ENCODE measurements at places on chromosomes 12 and 14. TPM values are rescaled to one million over a fixed set of nuclear protein-coding genes. Genes with fewer than 3 reads are reported as not detected.

Gene TGFB3
- 3.1 TPM for total RNA-seq

Gene IAPP
- not detected for total RNA-seq

Gene FGF23
- not detected for total RNA-seq

Gene SMCO2
- total RNA-seq, result not detected

Gene MYF6
- total RNA-seq, result not detected

Gene EID3
- 0.51 TPM for total RNA-seq

Gene KRT81
- total RNA-seq, result not detected

Gene RESF1
- 6.2 TPM for total RNA-seq

Gene TPPP2
- not detected for total RNA-seq

Gene RNFT2
- total RNA-seq, result 7.8 TPM

Gene NFKBIA
- total RNA-seq, result 101 TPM

Gene CCDC88C
- 14.0 TPM for total RNA-seq

Gene ST8SIA1
- not detected for total RNA-seq

Gene EEF1AKMT3
- total RNA-seq, result 7.0 TPM

Gene PPP2R3C
- total RNA-seq, result 24.2 TPM

Gene PYM1
- total RNA-seq, result 93.9 TPM

Gene NGDN
- 52.1 TPM for total RNA-seq

Gene KCNH5
- not detected for total RNA-seq

Gene C1S
- total RNA-seq, result 3.3 TPM

Gene MGP
- total RNA-seq, result not detected

Gene SMIM41
- total RNA-seq, result not detected

Gene CLEC6A
- total RNA-seq, result not detected

Gene POTEG
- total RNA-seq, result not detected

Gene LRRC10
- not detected for total RNA-seq

Gene EML5
- not detected for total RNA-seq

Gene SPTLC2
- 17.9 TPM for total RNA-seq

Gene CPNE8
- 16.1 TPM for total RNA-seq

Gene PPFIA2
- total RNA-seq, result not detected

Gene SCNN1A
- total RNA-seq, result 67.9 TPM

Gene NGB
- total RNA-seq, result not detected

Gene DLK1
- total RNA-seq, result 6.1 TPM

Gene PTGER2
- total RNA-seq, result 0.43 TPM

Gene ATN1
- 2.2 TPM for total RNA-seq

Gene C12orf75
- 61.8 TPM for total RNA-seq

Gene EFS
- total RNA-seq, result not detected

Gene SERPINA12
- total RNA-seq, result not detected

Gene GPR84
- total RNA-seq, result not detected

Gene TAS2R19
- not detected for total RNA-seq

Gene TCHP
- total RNA-seq, result 38.3 TPM

Gene KRT85
- total RNA-seq, result not detected

Gene HVCN1
- total RNA-seq, result not detected

Gene CLEC1B
- not detected for total RNA-seq

Gene SYCP3
- not detected for total RNA-seq

Gene SGPP1
- total RNA-seq, result 24.4 TPM

Gene SLCO1C1
- not detected for total RNA-seq

Gene CACNA2D4
- total RNA-seq, result not detected
